ENCODE measurements at places on chromosomes 16 and 17. TPM values are rescaled to one million over a fixed set of nuclear protein-coding genes. Genes with fewer than 3 reads are reported as not detected.

Gene ZNF385C
- 0.13 TPM for total RNA-seq

Gene ABCC6
- total RNA-seq, result 1.1 TPM

Gene ASIC2
- 2.1 TPM for total RNA-seq

Gene RSKR
- total RNA-seq, result 3.6 TPM

Gene CCR7
- 0.85 TPM for total RNA-seq

Gene ITGAX
- total RNA-seq, result 1.2 TPM

Gene EXOSC6
- 12.2 TPM for total RNA-seq

Gene IQCK
- total RNA-seq, result 11.0 TPM

Gene CSH1
- total RNA-seq, result not detected

Gene NDUFAF8
- total RNA-seq, result 219 TPM

Gene KRT222
- 0.58 TPM for total RNA-seq

Gene NAGS
- total RNA-seq, result 1.1 TPM

Gene ATAD5
- 4.3 TPM for total RNA-seq

Gene CFAP97D1
- 0.04 TPM for total RNA-seq

Gene TMEM220
- 3.3 TPM for total RNA-seq

Gene PTGES3L
- 0.84 TPM for total RNA-seq

Gene USP22
- 132 TPM for total RNA-seq

Gene ACADVL
- total RNA-seq, result 441 TPM

Gene IGSF6
- not detected for total RNA-seq

Gene GAN
- total RNA-seq, result 2.8 TPM

Gene ACSF3
- total RNA-seq, result 18.5 TPM

Data from A549 treated with CpdA at 1 μM for 4 hours (cell line).